ENCODE measurements at places on chromosomes 3 and 15.

GRCh38 chr3:174767406-174767805 lies 91.7 kb upstream of the NAALADL2 start:
- DNase-seq: no peak

- DNase-seq: peak; percentile 82
Observed at GRCh38 chr3:4523710-4524698, 30.9 kb downstream of the ITPR1 start.

DNA sequence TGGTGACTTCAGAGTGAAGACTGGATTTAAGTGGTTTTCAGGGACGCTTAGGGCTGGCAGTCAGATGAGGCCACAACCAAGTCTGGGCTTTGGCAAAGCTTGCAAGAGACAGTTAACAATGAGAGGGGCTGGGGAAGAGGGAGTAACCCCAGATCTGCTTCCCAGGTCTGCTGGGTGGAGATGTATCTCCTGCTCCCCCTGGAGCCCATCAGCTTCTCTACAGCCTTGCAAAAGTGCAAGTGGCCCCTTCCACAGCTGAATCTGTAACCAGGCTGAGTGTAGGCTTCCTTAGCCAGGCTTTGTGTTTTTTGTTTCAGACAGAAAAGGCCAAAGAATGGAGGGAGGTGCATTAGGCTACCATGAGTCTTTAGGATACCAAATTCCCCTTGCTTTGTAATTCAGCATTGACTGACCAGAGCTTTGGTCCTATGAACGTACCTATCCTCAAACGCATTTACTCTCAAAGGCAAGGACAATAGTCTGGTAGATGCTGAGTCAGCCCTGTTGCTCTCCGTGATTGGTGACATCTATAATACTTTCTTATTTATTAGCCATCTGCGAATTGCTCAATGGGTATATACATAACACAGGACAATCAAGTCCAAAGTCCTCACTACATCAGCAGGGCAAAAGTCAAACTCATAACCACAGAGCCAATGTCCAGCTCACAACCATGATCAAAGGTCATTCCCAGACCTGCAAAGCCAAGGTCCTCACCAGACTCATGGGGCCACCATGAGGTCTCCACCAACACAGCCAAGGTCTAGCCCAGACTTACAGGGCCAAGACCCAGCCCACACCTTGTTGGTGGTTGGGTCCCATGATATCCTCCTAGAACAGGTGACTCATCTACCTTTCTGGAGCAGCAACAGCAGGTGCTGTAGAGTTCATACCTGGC lies 17.1 kb downstream of the CCDC13 start:
- DNase-seq: peak; percentile 31

DNA sequence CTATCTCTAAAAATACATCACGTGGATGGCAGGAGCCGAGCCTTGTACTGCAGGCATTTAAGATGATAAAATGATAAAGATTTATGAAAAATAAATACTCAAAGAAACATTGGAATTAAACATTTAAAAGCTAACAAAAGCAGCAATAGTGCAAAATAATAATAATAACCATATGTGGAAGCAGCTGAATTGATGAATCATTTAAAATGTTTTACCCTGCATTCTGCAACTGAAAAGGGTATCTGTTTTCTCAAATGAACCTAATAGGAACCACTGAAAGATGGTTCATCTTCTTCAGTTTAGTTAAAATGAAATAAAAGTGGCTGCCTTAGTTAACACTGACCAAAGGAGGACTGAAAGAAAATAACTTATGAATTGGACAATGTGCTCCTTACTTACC lies 436.1 kb downstream of the TUSC7 start:
- no peak for DNase-seq

DNA sequence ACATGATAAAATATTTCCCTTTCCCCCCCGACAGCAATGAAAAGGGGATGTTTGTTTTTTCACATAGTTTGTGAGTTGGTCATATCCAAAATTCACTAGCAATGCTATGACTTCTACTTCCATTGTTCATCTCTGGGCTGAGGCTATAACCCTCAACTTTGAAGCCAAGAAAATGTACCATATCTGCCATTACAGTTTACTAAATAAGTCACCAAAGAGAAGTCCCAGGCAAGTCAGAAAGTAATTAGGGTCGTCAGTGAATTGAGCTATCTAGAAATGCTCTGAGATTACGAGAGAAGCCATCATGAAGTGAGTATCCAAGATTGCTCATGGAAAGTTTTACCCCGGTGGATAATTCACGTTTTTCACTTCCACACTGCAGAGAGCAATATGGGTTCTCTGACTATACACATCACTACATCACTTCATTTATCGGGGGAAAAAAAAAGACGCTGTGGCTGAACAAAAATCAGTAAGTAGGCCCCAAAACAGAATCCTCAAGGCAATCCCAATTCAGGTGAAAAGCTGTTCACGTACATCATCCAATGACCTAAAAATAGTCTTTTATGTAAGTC lies 1.4 kb downstream of the PEAK1 start:
- DNase-seq: peak; percentile 3

DNA sequence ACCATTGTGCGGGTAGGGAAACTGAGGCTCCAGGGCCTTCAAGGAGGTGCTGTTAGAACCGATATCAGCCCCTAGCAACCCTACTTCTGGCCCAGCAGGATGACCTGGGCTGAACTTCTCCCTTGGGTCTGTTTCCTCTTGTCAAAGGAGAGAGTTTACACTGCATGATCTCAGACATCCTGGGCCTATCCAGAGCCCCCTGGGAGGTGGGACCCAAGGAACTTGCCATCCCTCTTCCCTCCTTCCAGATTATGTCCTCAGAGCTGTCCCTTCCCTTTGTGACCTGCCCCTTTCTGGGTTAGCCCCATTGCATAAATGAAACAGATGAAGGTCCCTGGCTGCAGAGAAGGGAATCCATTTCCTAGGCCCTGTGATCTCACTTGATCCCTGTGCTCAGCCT lies 12.3 kb upstream of the DNAH1 start:
- no peak for DNase-seq

DNA sequence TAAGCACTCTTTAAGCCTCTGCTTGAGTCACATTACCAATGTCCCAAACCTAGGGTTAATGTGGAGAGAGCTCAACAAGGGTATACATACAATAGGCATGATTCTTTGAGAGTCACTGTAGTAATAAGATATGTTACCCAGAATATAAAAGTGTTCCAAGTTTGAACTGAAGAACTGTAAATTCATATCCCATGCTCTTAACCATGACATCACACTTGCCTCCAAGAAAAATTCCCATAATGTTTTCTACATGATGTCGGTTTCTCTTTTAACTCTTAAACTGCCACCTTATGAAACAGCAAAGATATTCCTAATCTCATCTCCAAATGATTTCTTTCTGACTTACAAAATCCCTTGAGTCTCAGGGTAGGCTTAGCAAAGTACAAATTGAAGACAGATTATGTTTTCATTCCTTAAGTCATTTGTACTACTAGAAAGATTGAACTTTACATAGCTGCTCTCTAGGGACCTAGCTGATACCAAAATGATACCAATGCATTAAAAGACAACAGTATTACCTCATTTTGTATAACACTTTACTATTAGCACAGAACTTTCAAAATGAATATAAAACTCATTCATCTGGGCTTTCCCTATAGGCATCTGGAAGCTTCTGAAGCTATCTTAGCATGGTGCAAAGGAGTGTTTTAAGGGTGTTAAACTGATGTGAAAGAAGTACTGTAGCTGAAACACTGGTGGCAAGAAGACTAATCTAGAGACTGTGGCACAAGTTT lies 127.1 kb downstream of the KCNMB2 start:
- no peak for DNase-seq

DNA sequence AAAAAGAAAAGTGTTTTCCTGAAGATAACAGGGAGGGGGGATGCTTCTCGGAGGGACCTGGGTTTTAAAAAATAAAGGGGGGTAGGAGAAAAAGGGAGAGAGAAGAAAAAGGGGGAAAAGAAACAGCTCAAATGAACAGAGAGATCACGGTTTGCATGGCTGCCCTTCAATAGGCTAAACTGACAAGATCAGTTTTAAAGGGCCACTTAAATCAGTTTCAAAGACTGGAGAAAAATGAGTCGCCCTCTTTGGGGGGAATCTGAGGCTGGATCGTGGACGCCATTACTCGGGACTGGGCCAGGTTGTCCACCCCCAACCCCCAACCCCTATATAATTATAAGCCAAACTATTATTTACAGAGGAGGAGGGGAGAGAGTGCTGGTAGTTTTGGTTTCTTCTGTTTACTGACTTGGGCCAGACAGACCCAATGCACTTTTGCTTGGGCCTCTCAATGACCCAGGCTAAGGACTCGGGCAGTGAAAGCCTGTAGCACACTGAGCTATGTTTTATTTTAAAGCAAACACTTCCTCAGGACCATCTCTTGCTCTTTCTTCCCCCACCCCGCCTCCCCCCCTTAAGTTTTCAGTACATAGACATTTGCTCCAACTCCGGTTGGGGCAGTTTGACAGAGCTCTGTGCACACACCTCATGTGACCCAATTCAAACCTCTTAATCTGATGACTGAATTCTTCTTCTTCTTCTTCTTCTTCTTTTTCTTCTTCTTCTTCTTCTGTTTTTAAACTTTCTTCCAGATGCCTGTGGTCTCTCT lies 6.3 kb downstream of the NR2F2 start:
- peak; percentile 55 for DNase-seq

DNA sequence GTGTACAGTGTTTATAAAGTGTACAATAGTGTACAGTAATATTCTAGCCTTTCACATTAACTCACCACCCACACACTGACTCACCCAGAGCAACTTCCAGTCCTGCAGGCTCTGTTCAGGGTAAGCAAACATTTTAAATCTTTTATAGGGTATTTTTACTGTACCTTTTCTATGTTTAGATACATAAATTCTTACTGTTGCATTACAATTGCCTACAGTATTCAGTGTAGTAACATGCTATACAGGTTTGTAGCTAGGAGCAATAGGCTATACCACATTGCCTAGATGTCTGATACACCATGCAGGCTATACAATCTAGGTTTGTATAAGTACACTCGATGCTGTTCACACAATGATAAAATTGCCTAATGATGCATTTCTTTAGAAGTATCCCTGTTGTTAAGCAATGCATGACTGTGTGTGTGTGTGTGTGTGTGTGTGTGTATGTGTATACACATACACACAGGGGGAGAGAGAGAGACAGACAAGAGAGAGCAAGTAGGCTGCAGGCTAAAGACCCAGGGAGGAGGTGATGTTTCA lies 72.5 kb upstream of the PRR23C start:
- peak; percentile 39 for DNase-seq

DNA sequence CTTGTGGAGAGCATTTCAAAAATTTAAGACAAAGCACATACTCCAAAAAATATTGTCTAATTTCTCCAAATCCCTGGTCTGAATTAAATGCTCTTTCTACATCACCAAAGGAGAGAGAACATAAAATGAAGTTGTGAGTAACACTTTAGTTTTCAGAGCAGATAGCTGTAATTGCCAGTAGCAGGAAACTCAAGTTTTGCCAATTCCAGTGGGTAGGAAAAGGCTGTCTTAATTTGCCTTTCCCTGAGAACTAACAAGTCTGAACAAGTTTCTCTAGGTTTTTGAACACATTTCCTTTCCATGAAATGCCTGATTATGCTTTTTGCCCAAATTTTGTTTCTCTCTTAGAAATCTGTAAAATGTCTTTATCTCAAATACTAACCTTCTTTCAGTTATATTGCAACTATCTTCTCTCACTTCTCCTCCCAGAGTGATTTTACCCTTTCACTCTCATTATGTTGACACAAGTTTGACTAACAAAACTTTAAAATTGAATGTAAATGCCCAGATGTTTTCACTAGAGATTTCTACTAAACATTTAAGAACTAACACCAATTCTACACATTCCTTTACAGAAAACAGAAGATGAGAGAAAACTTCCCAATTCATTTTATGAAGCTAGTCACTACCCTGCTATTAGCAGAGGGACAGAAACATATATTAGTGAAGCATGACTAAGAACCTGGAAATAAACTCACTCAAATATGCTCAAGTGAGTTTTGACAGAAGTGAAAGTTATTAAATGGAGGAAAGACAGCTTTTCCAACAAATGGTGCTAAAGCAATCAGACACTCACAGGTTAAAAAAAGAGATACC lies 38.4 kb downstream of the RFX7 start:
- DNase-seq: peak; percentile 47

DNA sequence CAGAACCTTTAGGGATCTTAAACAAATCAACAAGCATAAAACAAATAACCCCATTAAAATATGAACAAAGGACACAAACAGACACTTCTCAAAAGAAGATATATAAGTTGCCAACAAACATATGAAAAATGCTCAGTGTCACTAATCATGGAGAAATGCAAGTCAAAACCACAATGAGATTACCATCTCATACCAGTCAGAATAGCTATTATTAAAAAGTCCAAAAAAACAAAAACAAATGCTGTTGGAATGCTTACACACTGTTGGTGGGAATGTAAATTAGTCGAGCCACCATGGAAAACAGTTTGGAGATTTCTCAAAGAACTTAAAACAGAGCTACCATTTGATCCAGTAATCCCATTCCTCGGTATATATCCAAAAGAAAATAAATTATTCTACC lies 423.6 kb downstream of the OTOL1 start:
- no peak for DNase-seq

GRCh38 chr15:69896606-69897005 lies 201.1 kb downstream of the TLE3 start:
- no peak for DNase-seq

DNA sequence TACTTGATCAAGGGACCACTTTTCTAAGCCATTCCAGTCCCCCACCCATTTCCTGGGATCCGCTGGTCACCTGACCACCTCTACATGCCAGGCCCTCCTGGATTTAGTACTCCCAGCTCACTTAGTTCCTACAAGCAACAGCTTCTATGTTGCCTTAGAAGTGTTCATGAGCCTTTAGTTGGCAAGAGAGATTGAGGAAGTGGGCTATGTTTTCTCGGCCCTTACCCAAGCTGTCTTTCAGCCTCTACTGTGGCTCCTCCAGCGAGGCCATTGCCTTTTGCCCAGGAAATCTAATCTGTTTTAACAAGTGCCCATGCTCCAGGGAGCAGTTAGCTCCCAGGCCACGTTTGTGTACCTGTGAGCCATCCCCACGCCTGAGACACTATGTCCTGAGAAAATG lies 4.5 kb upstream of the PRKAR2A start:
- DNase-seq: no peak

DNA sequence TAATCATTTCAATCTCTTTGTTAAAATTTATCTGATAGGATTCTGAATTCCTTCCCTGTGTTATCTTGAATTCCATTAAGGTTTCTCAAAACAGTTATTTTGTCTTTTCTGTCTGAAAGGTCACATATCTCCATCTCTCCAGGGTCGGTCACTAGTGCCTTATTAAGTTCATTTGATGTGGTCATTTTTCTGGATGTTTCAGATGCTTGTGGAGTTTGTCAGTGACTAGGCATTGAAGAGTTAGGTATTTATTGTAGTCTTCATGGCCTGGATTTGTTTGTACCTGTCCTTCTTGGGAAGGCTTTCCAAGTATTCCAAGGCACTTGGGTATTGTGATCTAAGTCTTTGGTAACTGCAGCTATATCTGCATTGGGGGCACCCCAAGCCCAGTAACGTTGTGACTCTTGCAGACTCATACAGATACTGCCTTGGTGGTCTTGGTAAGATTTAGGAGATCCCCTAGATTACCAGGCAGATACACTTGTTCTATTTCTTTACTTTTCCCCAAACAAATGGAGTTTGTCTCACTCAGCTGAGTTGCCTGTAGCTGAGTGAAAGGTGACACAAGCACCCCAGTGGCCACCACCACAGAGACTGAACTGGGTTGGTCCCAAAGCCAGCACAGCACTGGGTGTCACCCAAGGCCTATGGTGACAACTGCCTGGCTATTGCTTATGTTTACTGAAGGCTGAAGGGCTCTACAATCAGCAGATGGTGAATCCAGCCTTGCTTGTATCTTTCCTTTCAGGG lies 18.9 kb upstream of the SLC27A2 start:
- no peak for DNase-seq

All from MCF 10A (cell line).